ENCODE measurements at places on chromosomes 1 and 21.

- DNase-seq: no peak
These were observed 9.1 kb upstream of the IER5 start for GRCh38 chr1:181079382-181079781.

- no peak for DNase-seq
These were observed 684 bp downstream of the PPIH start for GRCh38 chr1:42658877-42659337.

DNA sequence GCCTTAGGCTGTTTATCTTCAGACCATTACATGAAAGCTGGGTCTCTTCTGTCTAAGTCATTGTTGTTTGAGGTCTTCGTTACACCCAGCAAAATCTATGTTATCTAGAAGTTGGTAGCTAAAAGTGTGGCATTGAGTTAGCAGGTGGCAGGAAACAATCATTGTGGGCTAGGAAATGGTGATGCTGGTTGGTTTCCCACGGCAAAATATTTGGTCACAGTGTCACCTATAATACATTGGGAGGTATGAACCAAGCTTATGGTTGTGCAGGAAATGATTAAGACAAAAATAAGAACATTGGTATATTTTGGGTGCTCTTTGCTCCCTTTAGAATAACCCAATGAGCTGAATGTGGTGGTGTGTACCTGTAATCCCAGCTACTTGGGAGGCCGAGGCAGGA lies 169.7 kb downstream of the TRIM33 start:
- no peak for DNase-seq

- DNase-seq: no peak
These were observed 3.9 kb downstream of the RCC1 start for GRCh38 chr1:28509705-28510272.

GRCh38 chr1:29466258-29466657 lies 229.9 kb downstream of the PTPRU start:
- DNase-seq: no peak

All from GF-D8 (cell line).